Activated CD4-positive, alpha-beta T cell treated with anti-CD3 and anti-CD28 coated beads for 48 hours (primary cell): ENCODE measurements at places on chromosomes 5 and 9.

- no peak for DNase-seq
These were observed 487.2 kb downstream of the SPATA31D1 start for GRCh38 chr9:82475584-82476301.

DNA sequence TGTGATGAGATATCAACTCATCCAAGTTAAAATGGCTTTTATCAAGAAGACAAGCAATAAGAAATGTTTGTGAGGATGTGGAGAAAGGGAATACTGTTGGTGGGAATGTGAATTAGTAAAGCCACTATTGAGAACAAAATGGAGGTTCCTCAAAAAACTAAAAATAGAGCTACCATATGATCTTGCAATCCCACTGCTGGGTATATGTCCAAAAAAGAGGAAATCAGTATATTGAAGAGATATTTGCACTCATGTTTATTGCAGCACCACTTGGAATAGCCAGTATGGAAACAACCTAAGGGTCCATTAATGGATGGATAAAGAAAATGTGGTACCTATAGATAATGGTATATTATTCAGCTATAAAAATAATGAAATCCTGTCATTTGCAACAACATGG, 25.1 kb downstream of the PPIP5K2 start:
- DNase-seq, result no peak

DNA sequence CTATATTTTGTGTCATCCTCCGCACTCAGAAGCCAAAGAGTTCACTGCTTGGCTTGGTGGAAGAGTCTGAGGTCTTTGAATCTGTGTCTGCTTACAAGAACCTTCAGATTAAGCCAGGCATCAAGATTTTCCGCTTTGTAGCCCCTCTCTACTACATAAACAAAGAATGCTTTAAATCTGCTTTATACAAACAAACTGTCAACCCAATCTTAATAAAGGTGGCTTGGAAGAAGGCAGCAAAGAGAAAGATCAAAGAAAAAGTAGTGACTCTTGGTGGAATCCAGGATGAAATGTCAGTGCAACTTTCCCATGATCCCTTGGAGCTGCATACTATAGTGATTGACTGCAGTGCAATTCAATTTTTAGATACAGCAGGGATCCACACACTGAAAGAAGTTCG, 19.2 kb downstream of the TIGD6 start:
- no peak for DNase-seq

GRCh38 chr5:169789417-169789940, 152.4 kb downstream of the DOCK2 start:
- no peak for DNase-seq

DNA sequence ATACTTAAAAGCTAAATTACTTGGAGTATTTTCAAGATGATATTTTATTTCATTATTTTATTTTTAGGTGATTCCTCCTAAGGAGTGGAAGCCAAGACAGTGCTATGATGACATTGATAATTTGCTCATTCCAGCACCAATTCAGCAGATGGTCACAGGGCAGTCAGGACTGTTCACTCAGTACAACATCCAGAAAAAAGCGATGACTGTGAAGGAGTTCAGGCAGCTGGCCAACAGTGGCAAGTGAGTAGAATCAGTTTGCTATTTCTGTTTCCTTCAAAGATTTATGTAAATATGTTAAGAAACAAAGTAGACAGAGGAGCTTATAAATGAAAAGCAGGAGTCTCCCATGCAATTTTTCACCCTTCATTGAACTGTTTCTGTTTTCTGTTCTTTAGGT, 47.8 kb downstream of the KDM4C start:
- DNase-seq, result no peak

- no peak for DNase-seq
These were observed 27.1 kb downstream of the KCNMB1 start for GRCh38 chr5:170362102-170362501.

GRCh38 chr5:143152445-143152844, 251.0 kb downstream of the NR3C1 start:
- no peak for DNase-seq

- no peak for DNase-seq
These were observed at the start of gene MINAR2 for GRCh38 chr5:129747572-129748407. TSS of gene MINAR2 (plus strand) at chr5:129748094. CDS start at chr5:129748191, 97 bp downstream.

DNA sequence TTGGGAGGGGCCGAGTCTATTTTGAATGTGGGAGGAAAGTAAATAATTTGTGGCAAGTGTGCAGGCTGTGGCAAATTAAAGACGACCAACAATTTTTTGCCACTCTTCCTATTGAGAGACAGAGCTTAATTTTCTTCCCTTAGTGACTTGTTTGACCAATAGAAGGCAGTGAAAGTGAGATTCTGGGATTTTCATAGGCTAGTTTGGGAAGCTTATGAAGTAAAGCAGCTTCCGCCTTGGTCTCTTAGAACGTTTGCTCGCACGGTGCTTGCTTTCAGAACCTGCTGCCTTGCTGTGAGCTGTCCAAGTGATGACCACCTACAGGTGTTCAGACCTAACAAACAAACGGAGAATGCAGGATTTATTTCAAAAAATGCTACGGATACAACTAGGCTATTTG, 6.7 kb upstream of the OR1N2 start:
- DNase-seq, result no peak

DNA sequence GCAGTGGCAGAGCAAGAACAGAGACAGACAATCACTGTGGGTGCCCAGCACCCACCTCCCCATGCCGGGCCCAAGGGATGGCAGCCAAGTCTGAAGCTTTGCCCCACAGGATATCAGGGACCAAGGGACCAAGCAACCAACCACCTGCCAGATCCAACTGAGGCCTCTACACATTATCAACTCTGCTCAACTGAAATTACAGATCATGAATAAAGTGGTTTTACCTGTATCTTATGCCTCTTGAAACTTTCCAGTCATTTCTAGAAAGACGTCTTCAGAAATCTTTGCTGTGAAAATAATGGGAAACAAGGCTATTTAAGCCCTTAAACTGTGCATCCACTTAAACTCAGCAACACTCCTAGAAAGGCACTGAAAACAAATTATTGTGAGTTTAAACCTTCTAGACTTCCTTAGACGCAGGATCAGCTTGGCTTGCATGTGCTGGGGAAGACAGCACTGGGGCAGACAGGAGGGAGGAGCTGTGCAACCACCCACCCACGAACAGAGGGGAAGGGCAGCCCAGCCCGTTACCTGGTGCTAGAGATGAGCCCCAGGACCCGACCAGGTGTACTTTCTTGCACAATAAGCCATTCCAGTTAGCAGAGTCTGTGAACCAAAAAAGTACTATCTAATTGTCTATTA, 80.0 kb downstream of the SEMA4D start:
- DNase-seq, result peak; percentile 51

DNA sequence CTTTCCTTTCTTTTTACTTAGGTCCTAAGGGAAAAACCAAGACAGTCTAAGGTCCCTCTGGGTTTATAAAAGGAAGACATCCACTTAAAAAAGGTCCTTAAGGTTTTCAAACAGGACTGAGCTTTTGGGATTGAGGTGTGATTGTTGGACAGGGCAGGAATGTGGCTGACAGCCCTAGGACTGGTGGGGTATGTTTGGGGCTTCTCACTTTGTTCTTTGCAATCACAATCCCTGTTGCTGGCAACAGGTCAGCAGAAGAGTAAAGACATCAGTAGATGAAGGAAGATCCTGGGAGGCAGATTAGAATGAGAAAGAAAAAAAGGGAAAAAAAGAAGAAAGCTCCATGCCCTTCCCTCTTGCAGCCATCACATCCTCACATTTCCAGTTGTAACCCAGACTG, 101.4 kb upstream of the TARS1 start:
- no peak for DNase-seq

DNA sequence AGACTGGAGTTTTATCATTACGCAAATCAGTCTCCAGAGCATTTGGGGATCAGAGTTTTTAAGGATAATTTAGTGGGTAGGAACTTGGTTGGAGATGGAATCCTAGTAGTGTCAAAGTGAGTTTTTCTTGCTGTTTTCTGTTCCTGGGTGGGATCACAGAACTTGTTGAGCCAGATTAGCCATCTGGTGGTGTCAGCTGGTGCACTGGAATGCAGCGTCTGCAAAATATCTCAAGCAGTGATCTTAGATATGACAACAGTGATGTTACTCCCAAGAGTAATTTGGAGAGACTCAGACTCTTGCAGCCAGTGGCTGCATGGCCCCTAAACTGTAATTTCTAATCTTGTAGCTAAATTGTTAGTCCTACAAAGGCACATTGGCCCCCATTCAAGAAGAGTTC, 1257.8 kb downstream of the MAT2B start:
- DNase-seq, result no peak

- DNase-seq, result no peak
These were observed 774.9 kb upstream of the ZNF608 start for GRCh38 chr5:125521289-125521688.

GRCh38 chr5:160341309-160341870, 29.0 kb upstream of the CCNJL start:
- DNase-seq, result no peak

DNA sequence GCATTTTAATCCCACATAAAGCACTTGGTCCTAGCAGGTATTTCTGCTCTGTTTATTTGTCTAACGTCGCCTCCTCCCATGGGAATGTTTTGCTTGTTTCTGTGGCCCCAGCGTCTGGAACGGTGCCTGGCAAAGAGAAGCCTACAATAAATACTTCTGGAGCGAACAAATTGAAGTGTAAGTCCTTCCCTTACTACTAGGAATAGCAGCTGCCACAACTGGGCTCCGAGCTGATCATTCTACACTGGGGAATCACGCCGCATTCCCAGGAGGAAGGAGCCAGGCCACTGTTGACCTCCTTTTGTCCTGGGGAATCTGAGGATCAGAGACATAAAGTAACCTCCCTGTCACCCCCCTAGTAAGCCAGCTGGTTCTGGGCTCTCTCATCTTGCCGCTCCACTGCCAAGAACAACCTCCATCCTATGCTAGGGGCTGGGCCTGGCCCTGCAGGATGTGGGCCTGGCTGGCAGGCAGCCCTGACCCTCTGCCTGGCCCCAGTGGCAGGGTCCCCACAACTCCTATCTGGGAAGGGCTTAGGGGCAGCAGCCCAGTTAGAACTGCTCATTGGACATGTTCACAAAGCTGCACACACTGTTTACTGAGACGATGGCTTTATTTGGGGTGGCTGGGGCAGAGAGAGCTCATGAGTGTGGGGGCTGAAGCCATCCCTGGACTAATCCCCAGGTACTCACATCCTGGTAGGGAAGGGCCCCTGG, 82.8 kb downstream of the GTF3C4 start:
- no peak for DNase-seq

DNA sequence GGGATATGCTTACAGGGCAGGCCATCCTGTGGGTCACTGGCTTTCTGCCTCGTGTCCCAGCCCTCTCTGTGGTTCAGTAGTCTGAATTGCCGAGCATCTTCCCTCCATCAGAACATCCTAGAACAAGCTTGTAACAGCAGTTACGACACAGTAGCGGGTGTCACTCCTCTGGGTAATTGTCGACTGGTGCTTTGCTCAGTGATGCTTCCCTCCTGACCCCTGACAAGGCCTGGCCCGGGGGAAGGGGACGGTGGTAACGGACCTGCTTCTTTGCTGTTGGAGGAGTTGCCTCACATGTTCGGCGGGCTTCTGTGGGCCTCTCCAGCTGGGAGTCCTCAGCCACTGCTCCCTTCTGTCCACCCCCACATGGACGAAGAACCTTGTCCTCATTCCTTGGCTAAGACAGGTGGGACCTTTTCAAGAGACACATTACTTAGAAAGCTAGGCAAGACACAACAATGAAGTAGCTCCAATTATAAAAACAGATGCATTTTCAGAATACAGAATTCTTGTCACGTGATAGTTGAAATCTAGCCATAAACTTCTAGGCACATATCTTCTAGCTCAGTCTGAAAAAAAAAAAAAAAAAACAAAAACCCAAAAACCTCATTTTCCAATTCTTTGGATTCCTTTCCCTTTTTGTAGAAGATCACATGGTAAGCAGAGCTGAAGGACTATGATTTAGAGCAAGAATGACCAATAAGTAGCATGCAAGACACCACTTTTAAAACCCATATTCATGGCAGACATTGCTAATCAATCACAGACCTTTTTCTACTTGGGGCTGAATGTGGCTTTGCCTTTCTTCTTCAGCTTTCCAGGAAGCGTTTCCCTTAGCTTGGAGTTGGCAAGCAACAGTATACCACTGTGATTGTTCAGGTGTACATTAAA, 25.0 kb downstream of the HMCN2 start:
- DNase-seq, result no peak
